Activated T-cell treated with anti-CD3 and anti-CD28 coated beads, Interleukin-2, amount 50 U/mL, for 48 hours (primary cell): ENCODE measurements at places on chromosomes 1 and 21.

GRCh38 chr1:85054664-85055063 lies 6.4 kb upstream of the MCOLN3 start:
- DNase-seq = no peak

- no peak for DNase-seq
Observed at GRCh38 chr21:31409831-31410487, 65.9 kb upstream of the TIAM1 start.

- DNase-seq = no peak
Observed at GRCh38 chr1:171939740-171940139, 98.4 kb downstream of the DNM3 start.

DNA sequence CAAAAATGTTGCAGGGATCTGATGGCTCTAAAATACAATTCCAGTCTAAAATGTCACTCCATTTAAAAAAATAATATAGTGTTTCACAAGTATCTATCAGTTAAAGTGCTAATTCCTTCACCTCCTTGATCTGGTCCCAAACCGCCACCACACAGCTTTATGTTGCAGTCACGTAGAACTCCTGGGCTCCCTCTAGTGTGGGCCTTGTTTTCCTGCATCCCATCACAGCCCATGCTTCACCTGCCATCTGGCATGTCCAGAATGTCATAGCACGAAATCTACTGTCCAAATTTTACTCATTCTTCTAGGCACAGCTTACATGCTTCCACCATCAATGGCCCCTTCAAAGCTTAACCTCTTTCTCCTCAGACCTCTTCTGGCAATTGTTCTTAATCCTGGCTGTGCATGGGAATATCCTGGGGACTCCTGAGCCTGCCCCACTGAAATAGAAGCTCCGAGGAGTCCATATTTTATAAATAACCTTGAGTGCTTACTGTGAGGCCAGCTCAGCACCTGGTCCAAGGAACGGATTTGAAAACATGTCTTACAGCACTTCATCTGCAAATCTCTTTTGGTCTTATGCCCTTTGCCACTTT lies 15.5 kb downstream of the FYB2 start:
- peak; percentile 19 for DNase-seq

DNA sequence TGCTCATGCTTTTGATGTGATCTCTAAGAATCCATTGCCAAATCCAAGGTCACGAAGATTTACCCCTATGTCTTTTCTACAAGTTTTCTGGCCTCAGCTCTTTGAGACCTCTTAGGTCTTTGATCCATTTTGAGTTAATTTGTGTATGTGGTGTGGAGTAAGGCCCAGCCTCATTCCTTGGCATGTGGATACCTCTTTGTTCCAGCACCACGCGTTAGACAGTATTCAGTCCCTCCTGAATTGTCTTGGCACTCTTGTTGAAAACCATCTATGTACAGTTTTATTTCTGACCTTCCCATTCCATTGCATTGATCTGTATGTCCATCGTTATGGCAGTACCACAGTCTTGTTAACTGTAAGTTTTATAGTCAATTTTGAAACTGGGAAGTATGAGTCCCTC lies 8.0 kb upstream of the FTCD start:
- DNase-seq = no peak

DNA sequence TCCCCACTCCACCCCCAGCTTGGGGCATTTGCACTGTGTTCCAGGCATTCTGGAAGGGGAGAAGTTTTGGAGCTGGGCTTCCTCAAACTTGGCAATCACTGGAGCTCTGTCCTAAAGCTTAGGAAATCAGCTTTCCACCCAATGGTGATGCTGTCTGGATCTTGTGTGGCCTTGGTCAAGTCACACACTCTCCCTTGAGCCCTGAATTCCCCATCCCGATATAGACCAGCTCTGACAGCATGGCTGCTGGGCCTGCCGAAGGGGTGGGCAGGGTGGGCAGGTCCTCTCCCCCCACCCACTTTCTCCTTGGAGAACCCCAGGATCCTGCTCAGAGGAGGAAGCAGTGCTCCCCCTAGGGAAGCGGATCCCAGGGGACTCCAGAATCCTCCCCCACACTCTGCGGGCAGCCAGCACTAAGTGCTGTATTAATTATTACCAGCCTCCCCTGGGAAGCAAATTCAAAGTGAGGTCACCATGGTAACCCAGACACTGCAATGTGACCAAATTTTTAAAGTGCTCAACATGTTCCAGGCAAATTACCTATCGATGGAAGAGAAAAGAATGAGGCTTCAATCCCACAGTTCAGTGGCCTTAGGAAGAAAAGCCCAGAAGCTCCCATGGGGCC lies 21.3 kb upstream of the LDLRAP1 start:
- DNase-seq = no peak

GRCh38 chr1:205447457-205448341 lies 8.1 kb downstream of the BLACAT1 start:
- DNase-seq = no peak

DNA sequence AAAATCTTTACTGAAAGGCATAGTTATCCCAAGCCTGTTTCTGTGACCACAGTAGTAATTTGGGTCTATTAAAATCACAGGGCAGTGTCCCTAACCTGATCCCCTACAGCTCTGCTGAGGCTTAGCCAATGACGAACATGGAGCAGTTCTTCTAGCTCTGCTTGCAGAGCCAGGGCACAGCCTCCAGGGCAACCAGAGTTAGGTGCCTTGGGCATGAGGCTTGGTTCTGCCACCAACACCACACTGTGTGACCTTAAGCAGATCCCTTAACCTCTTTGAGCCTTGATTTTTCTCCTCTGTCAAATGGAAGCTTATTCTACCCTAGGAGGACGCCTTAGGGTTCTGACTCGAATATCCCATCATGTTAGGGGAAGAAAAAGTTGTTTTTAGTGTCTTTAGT lies 86.7 kb upstream of the TLR5 start:
- DNase-seq = no peak

DNA sequence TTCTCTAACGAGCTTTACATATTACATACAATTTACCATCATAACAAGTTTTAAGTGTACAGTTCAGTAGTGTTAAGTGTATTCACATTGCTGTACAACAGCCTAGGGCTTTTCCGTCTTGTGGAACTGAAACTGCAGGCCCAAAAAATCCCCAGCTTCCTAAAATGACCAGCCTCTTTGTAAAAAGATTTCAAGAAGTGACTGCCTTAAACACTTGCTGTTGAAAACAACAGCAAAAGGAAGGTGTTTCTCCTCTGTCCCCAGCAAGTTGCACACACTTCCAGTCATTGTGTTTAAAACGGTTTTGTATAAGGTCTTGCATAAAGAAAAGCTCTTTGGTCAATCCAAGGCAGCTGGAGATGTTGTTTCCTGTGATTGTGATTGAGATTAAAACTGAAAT lies 16.0 kb upstream of the GBP1 start:
- DNase-seq = no peak

GRCh38 chr21:42520628-42521253 lies 7.1 kb downstream of the SLC37A1 start:
- no peak for DNase-seq

GRCh38 chr1:6075748-6076147 lies 30.1 kb downstream of the KCNAB2 start:
- DNase-seq = no peak

DNA sequence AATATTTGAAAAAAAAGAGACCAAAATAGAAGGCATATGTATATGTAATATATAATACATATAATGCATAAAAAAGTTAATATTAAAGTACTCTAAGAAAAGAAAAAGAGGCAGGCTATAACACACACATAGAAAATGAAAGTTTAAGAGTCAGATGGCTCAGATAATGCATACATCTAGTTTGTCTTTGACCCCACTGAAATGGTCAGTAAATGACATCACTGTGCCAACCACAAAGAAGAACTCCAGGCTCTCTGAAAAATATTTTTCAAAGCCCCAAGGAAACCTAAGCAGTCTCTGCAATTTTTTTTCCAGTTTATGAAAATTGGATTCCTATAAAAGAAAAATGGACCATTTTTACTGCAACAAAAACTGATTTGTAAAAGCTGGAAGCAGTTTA lies 55.4 kb upstream of the SCYL3 start:
- no peak for DNase-seq

DNA sequence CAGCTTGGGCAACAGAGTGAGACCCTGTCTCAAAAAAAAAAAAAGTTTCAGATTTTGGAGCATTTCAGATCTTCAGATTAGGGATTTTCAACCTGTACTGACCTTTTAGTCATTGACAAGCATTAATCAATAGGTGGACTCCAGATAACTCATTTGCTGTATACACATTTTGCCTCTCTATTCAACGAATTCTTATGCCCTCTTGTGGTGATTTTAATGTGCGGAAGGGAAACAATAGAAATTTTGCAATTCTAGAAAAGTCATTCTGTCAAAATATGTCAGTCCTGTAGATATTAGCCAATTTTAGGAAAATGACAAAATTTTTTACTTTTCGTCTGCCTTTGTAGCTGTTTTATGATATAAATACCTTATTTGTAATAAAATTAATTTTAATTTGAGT lies 11.6 kb upstream of the OR2G2 start:
- DNase-seq = no peak

- no peak for DNase-seq
Observed at GRCh38 chr1:7831458-7831857, 21.4 kb downstream of the UTS2 start.

DNA sequence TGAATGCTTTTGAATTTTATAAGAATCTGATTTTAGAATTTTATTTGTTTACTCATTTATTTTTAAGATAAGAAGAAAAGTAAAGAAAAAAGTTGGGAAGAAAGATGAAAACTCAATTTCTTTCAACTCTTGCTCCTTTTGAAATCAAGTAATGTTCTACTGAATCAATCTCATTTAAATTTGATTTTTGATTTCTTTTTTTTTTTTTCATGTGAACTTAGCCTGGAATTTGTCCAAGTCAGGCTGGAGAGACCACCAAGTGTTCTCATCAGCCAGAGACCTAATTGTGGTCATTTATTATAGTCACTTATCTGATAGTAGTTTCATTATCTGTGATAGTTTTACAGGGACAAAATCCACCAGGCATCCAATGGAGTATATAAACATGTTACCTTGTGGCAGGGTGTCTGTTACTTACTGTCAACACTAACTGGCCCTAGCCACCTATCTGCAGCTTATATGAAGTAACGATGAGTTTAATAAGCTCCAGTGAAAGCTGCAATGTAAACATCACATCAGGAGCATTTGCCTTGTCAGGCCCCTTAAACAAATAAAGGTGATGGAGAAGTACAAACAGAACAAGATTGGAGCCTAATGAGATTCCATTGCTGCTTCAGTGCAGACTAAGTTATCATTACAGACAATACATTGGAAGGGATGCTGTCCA lies 39.2 kb downstream of the HLX start:
- no peak for DNase-seq

DNA sequence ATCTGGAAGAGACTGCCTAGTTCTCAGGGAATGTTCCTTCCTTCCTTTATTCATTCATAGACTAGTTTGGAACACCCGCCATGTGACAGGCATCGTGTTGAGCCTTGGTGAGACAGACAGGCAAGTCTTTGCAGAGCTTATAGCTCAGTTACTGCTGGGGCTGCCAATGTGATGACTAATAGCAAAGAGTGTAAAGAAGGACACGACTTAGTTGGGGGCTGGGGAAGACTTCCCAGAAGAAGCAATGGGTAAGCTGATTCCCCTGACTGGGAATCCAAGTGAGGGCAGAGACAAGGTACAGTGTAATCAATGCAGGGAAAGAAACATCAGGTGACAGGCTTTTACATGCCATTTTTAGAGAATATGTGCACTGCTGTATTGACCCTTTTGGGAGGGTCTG lies 51.2 kb downstream of the TENT5C start:
- DNase-seq = peak; percentile 39

GRCh38 chr1:118294875-118295642 lies 110.0 kb upstream of the SPAG17 start:
- no peak for DNase-seq

GRCh38 chr21:20030390-20030789 lies 967.8 kb upstream of the NCAM2 start:
- no peak for DNase-seq

- DNase-seq = no peak
Observed at GRCh38 chr1:203671521-203672278, 45.1 kb downstream of the ATP2B4 start.

GRCh38 chr1:1861339-1861730 lies 29.6 kb downstream of the GNB1 start:
- no peak for DNase-seq

DNA sequence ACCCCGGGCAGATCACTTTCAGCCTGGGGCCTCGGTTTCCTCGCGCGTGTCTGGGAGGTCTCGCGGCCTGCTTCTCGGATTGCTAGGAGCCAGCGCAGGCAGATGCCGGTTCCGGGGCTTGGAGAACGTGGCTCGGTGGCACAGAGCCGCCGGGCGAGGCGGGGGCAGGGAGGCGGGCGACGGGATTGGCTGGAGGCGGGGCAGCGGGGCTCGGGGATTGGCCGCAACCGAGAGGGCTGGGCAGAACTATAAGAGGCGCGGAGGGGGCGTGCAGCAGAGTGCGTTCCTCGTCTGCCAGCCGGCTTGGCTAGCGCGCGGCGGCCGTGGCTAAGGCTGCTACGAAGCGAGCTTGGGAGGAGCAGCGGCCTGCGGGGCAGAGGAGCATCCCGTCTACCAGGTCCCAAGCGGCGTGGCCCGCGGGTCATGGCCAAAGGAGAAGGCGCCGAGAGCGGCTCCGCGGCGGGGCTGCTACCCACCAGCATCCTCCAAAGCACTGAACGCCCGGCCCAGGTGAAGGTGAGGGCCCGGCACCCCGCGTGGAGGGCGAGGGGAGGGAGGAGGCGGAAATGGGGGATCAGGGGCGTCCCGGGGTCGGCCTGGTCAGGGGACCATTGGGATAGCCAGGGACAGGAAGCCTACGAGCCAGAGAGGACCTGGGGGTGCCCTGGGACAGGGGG lies at the start of gene MFSD2A:
Gene MFSD2A, plus strand, starts transcription at position 276 of the 677 bp plus-strand sequence. Its CDS starts 148 bp downstream, at position 424.
- DNase-seq = peak; percentile 96

GRCh38 chr21:14526199-14526598 lies 19.9 kb downstream of the SAMSN1 start:
- DNase-seq = no peak

- DNase-seq = peak; percentile 21
Observed at GRCh38 chr1:234114648-234115307, 210.3 kb downstream of the SLC35F3 start.

GRCh38 chr1:59714966-59715365 lies 99.8 kb upstream of the HOOK1 start:
- DNase-seq = no peak

DNA sequence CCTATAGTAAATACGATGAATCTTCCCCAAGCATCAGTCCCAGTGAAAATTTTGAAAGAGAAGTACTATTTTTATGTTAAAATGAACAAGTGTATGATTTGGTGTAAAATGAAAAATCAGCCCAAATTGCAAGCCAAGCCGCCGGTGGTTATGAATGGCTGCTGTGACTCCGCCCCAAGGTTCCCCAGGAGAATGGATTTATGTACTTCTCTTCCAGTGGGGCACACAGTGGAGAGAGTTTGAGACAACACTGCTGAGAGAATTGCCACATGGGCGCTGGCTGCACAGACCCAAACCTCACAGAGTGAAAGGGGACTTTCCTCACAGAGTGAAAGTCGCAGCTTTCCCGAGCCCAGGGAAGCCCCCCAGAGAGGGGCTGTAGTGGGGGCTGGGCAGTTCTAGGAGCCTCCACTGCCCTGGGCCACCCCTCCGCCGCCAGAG lies 24.0 kb downstream of the CDK18 start:
- DNase-seq = no peak

- DNase-seq = no peak
Observed at GRCh38 chr1:183218971-183219615, 33.0 kb downstream of the LAMC2 start.
